BJ (cell line): ENCODE measurements at places on chromosomes 2 and 18. TPM values are rescaled to one million over a fixed set of nuclear protein-coding genes. Genes with fewer than 3 reads are reported as not detected.

Gene RNF138
- polyA plus RNA-seq = 12.3 and 13.2 TPM in 2 replicates

Gene PUS10
- polyA plus RNA-seq = 4.1 and 8.0 TPM in 2 replicates

Gene DCDC2C
- polyA plus RNA-seq = not detected in 2 replicates

Gene FSHR
- polyA plus RNA-seq = not detected in 2 replicates

Gene EFEMP1
- 1,148 and 1,200 TPM in 2 replicates for polyA plus RNA-seq

Gene GNLY
- not detected in 2 replicates for polyA plus RNA-seq

Gene RMC1
- 10.8 and 15.1 TPM in 2 replicates for polyA plus RNA-seq

Gene INPP5D
- polyA plus RNA-seq = 0.26 and 0.38 TPM in 2 replicates

Gene PDCL3
- 10.9 and 20.9 TPM in 2 replicates for polyA plus RNA-seq

Gene CD207
- polyA plus RNA-seq = not detected in 2 replicates

Gene TUBA4B
- not detected in 2 replicates for polyA plus RNA-seq

Gene UNC50
- 18.3 and 43.9 TPM in 2 replicates for polyA plus RNA-seq

Gene PRSS56
- not detected in 2 replicates for polyA plus RNA-seq

Gene CPO
- polyA plus RNA-seq = not detected in 2 replicates

Gene SULT1C3
- polyA plus RNA-seq = not detected in 2 replicates

Gene HTR2B
- 0.92 and 1.8 TPM in 2 replicates for polyA plus RNA-seq

Gene GPBAR1
- polyA plus RNA-seq = 0.04 TPM in 1 of 2 replicates, not detected in the other

Gene FAP
- 135 and 263 TPM in 2 replicates for polyA plus RNA-seq

Gene NR4A2
- 0.50 and 1.5 TPM in 2 replicates for polyA plus RNA-seq

Gene RIT2
- polyA plus RNA-seq = not detected in 2 replicates

Gene CDCA7
- 8.3 and 8.7 TPM in 2 replicates for polyA plus RNA-seq

Gene CDH7
- not detected in 2 replicates for polyA plus RNA-seq

Gene AQP12A
- not detected in 2 replicates for polyA plus RNA-seq

Gene FTCDNL1
- polyA plus RNA-seq = 0.29 and 0.31 TPM in 2 replicates

Gene NEB
- polyA plus RNA-seq = under 0.01 and 0.01 TPM in 2 replicates

Gene MALL
- polyA plus RNA-seq = 2.2 and 2.4 TPM in 2 replicates

Gene ANO7
- 0.50 and 0.74 TPM in 2 replicates for polyA plus RNA-seq

Gene PPP1R1C
- polyA plus RNA-seq = 0.21 and 0.27 TPM in 2 replicates

Gene TCF7L1
- 1.9 and 3.2 TPM in 2 replicates for polyA plus RNA-seq

Gene SPP2
- polyA plus RNA-seq = not detected in 2 replicates

Gene ATP5MC3
- polyA plus RNA-seq = 202 and 322 TPM in 2 replicates

Gene MSH6
- polyA plus RNA-seq = 13.7 and 26.2 TPM in 2 replicates

Gene SCYGR4
- not detected in 2 replicates for polyA plus RNA-seq

Gene UCN
- polyA plus RNA-seq = 0.17 and 0.34 TPM in 2 replicates

Gene FAM168B
- 62.9 and 85.6 TPM in 2 replicates for polyA plus RNA-seq

Gene TBR1
- not detected in 2 replicates for polyA plus RNA-seq

Gene RALB
- 33.3 and 60.7 TPM in 2 replicates for polyA plus RNA-seq

Gene ASAP2
- 14.1 and 18.2 TPM in 2 replicates for polyA plus RNA-seq

Gene TRIM43
- not detected in 2 replicates for polyA plus RNA-seq

Gene IL1R1
- 37.3 and 43.4 TPM in 2 replicates for polyA plus RNA-seq

Gene MZT2A
- polyA plus RNA-seq = 60.4 and 114 TPM in 2 replicates
